ENCODE measurements at places on chromosomes 5 and 9.
A peak's percentile ranks its signal among the peaks of the same experiment; 100 is the strongest.

DNA sequence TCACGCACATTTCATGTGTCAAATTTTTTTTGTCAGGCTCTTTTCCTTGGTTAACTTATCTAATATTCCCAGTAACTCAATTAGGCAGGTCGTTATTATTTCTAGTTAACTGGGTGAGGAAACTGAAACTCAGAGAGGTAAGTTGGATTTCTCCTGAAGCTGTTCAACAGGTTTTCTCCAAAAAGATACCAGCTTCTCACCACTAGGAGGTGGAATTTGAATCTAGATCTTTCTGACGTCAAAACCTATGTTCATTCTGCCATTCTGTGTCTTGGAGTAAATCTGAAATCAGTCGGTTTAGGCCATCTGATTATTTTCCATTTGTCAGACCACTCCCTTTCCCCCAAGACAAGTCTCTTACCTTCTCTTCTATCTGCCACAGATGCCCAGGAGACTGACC lies 572.9 kb downstream of the ACTL7B start:
- no peak for DNase-seq

DNA sequence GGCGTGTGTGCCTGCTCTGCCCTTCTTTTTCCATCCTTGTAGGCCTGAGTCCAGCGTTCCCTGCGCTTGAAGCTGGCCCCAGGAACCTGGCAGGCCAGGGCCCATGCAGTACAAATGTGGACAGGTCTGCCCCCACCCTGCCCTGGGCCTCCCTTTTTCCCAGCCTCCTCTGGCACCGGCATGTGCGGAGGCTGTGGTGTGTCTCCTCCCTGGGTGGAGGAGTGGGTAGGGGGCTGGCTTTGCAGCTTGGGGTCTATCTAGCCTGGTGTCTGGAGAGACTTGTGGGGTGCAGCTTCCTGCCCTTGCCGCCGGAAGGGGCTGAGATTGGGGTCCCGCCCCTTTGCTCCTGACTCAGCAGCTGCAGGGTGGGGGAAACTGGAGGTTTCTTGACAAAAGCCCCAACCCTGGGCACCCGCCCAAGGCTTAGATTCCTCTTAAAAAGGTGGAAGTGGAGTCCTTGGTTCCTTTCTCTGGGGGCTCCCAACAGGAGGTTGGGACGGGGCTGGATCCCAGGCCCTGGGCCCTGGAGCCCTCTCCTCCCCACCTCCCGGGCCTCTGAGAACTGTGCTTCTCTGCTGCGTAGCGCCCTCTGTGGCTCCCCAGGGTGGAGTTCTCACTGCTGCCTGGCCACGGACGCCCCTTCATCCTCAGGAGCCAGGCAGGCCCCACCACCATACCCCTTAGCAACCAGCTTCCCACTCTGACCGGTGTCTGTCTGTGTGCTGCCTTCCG lies 18.0 kb downstream of the RXRA start:
- DNase-seq: no peak

DNA sequence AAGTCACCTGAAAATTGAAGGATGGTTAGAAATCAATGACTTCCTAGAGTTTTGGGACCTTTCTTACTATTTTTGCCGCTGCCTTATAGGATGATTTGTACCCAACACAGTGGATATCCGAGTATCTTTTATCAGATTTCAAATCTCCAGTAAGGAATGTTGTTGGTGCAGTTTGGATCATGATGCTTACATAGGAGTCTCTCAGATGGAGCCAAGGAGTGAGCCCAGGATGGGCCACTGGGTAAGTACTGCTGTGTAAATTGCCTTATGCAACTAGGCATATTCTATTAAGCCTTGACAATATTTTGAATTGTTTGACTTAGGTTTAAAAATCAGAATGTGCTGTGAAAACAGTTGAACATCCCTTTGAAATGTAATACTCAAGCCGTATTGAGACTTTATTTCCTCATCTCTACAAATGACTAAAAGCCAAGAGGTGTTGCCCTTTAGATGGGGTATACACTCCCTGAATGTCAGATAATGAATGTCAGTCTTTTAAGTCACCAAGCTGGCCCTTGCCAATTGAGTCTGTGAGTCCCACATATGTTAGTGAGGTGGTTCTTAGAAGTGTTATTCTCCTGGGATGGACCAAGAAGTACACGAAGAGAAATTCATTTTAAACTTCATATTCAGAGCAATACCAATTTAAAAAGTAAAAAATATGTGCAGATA lies 271.8 kb upstream of the CTNND2 start:
- DNase-seq: no peak

- no peak for DNase-seq
Observed at GRCh38 chr5:158313733-158314464, 455.0 kb upstream of the CLINT1 start.

DNA sequence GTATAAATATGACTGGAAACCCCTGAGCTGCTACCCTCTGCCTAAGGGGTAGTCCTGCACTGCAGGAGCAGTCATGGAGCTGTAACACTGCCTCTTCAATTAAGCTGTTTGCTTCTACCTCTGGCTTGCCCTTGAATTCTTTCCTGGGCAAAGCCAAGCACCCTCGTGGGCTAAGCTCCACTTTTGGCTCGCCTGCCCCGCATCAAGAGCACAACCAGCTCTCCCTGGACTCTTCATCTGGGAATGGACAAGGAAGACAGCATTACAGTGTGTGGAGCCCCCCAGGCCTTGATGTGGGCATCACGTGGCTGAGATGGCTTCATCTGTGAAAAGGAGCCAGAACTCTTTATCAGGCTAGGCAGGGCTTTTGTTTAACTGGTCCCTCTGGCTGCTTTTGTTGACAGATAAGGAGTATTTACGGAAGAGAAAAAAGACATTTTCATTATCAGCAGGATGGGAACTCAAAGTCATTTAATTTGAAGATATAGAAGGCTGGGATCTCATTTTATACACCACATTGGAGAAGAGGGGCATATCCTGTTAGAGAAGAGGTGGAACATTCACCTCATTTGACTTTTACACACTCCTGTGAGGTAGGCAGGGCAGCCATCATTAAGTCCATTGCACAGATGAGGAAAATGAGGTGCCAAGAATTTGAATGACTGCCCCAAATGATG lies 137.8 kb downstream of the SEMA6A start:
- DNase-seq: no peak

GRCh38 chr5:71862087-71862486 lies 143.0 kb downstream of the CARTPT start:
- no peak for DNase-seq

- no peak for DNase-seq
Observed at GRCh38 chr9:136260521-136260920, 14.9 kb upstream of the QSOX2 start.

GRCh38 chr5:76199336-76200318 lies 116.4 kb downstream of the SV2C start:
- no peak for DNase-seq

- no peak for DNase-seq
Observed at GRCh38 chr9:121717141-121717991, 65.9 kb downstream of the DAB2IP start.

- no peak for DNase-seq
Observed at GRCh38 chr9:79858508-79858907, 286.7 kb downstream of the TLE4 start.

DNA sequence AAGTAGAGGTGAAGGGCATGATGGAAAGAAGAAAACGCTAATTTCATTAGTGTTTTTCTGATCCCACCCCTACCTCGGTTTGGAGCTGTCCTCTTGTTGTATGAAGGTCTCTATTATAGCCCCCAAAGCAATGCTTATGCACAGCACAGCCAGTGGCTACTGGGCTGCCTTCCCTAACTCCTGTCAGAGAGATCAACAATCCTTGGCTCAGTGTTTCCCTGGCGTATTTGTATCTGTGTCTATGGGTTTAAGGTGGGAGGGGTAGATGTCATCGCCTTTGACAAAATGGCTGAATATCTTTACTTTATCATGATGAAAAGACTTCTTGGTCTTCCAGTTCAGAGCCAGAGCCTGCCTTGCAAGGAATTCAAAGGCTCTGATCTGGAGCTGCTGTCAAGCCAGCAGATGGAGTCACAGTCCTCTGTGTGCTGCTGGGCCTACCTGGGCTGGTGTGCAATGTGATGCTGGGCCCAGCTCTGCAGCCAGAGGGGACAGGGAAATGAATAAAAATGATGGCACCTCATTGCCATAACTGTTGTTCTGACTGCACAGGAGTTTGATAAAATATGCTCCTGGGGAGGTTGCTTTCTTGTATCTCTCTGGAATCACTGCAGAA lies 20.1 kb upstream of the HSPA9 start:
- DNase-seq: no peak

DNA sequence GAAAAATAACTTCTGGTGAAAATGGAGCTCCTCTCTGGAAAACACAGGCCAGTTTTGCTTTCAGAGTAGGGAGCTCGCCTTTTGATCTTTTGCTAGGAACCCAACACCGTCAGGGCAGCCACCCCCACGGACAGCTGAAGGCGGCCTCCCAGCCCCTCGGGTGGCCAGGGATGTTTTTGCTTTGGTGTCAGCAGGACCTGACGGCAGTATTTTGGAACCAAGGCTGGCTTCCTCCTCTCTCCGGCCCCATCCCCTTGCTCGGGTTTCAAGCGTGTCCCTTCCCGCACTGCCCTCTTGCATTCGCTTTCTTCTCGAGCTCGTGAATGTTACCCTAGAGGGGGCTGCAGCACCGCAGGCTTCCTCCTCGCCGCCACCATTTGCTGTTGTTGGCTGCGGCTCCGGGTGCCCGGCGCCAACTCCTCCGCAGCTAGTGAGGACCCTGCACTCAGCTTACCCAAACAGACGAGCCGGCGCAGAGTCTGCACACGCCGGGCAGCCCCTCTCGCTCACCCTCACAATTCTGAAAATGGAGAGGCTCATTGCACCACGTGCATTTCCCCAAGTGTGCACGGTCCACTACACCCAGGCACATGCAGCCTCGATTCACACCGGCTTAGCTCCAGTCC lies 35.5 kb upstream of the ADAMTSL1 start:
- DNase-seq: peak; percentile 66

DNA sequence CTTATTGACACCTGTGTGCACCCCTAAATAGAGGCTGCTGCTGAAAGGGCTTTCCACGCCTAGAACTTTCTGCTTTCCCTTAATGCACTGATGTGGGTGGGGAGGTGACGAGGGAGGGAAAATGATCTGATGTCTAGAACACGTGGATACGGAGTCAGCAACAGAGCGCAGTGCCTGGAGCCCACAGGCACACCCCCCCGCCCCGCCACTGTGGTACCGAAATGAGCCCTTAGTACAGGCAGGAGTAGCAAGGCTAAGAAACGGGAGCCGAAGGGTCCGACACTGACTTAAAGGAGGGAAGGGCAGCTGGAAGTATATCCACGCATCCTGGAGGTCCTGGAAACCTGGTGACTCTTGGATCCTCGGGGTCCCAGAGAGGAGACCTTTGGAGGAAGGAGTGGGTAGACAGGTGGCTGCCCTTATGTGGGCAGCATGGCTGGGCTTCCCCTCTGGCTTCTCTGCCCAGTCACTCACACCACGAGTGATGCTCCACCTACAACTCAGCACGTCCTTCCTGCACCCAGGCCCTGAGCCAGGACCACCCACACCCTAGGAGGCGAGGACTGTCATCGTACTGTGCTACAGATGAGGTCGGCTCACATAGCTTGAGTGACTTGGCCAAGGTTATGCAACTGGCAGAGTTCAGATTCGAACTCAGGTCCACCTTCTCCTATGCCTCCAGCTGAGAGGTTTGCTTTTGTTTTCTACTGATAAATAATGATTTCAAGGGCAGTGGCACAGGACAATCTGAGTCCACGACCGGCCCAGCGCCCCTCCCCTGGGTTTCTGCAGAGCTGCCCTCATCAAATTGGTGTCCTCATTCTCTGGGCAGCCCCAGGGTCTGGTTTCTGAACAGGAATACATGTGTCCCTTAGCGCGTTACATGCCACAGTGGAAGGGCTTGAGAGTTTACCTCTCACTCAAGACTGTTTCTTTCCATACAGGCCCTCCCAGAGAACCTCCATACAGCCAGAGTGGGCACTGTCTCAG lies 4.7 kb upstream of the VAV2 start:
- no peak for DNase-seq

DNA sequence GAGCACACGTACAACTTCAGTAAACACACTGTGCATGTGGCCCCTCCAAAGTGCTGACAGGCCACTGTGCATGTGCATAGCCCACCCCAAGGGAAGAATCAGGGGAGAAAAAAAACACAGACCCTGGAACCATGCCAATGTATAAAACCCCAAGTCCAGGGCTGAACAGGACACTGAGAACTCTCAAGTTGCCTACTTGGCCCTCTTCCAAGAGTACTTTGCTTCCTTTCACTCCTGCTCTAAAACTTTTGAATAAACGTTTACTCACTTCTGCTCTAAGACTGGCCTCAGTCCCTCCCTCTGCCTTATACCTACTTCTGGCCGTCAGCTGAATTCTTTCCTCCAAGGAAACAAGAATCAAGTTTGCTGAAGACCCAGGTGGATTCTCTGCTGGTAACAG lies 77.7 kb upstream of the NFIB start:
- no peak for DNase-seq

DNA sequence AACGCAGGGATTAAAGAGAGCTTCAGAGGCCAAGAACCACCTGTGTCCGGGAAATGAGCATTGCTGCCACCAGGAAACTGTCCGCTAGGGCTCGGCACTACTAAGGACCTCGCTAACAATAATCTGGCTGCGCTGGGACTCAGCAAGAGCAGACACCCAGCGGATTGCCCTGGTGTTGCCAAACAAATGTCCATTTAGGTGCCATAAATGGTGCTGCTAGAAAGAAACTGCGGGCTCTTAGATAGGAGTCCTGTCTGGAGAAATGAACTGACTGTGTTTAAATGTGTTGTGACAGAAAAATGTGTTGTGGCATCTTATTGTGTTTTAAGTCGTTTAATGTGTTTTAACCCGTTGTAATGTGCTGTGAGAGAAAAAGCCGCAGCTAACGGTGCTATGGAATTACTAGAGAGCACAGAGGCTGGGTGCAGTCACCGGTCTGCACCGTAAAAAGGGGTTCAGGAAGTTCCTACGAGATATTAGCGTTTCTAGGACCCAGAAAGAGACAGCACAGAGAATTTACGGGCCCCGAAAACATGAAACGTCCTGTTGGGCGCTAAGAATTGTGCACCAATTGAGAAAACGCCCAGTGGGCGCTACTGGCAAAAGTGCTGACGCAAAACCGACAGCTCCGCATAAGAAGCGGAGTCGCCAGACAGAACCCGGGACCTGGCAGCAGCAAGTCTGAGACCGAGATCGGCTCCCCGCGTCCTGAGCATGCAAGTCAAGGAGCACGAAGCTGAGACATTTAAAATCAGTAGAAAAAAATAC lies 90.6 kb downstream of the ANXA2R start:
- no peak for DNase-seq

GRCh38 chr5:20348321-20348720 lies 360.3 kb upstream of the CDH18 start:
- no peak for DNase-seq

- DNase-seq: no peak
Observed at GRCh38 chr5:56616454-56617160, 198.7 kb upstream of the MAP3K1 start.

- no peak for DNase-seq
Observed at GRCh38 chr9:17402309-17402708, 176.6 kb upstream of the SH3GL2 start.

- DNase-seq: no peak
Observed at GRCh38 chr5:120568711-120569110, 104.6 kb downstream of the PRR16 start.

GRCh38 chr5:77101298-77101697 lies 14.2 kb upstream of the ZBED3 start:
- DNase-seq: no peak

- DNase-seq: no peak
Observed at GRCh38 chr5:42991404-42992087, 48.6 kb downstream of the ANXA2R start.

GRCh38 chr9:87278971-87279733 lies 218.5 kb upstream of the DAPK1 start:
- DNase-seq: no peak

All from right renal cortex interstitium (tissue), 3 donors.